CD4-positive, alpha-beta T cell treated with Interleukin-4 for 4 hours (primary cell): ENCODE measurements at places on chromosomes 4 and X.
A peak's percentile ranks its signal among the peaks of the same experiment; 100 is the strongest.

DNA sequence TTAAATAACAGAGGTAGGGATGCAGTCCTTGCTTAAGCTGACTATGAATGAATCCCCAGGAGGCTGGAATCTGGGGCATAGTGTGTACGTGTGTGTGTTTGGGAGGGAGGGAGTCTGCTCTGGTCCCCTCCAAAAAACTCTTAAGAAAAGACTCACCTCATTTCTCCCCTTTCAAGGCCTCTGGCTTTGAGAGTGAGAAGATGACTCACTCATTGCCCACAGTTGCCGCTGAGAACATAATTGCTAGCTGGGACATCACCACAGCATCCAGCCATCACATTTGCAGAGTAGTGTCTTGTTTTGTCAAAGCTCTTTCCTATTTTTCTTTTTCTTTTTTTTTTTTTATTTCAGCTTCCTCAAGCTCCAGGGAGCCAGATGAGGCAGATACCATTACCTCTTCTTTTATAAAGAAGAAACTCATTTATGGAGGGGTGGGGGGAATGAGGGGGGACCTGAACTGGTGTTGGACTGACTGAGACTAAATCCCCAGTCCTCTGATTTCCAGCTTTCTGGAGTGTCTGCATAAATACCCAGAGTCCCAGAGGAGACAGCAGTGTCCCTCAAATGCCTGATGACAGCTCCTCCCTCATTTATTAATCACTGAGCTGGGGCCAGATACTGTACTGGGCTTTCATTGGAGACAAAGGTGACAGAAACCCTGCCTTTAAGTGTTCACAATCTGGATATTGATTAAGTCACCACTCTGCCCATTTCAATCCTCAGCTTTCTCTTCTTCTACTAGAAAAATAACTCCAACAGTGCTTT lies 61.9 kb upstream of the LAS1L start:
- peak; percentile 84 for DNase-seq

GRCh38 chr4:55125763-55126541 lies 557 bp upstream of the KDR start:
- no peak for DNase-seq

GRCh38 chr4:87622303-87622702 lies 14.0 kb downstream of the DSPP start:
- no peak for DNase-seq

DNA sequence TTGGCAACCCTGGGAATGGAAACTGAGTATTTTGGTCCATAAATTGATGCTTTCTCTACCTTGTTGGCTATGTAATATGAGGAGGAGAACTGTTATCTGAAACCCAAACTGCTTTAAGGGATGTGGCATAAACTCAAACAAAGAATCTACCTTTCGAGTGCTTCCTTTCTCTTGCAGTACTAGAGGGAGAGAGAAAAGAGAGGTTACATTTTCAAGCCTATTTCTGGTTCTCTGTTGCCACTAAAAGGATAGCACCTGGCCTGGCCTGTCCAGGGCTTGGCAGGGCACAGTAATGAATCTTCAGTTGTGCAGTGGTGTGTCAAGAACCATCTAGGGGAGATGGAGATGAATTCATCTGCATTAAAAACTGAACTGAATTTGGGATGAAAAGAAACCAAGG lies 308.6 kb downstream of the PTTG2 start:
- DNase-seq: no peak

- no peak for DNase-seq
Measured at GRCh38 chrX:130267956-130268448, 697 bp downstream of the ZNF280C start.
